ENCODE measurements at places on chromosomes 1 and 21. TPM values are rescaled to one million over a fixed set of nuclear protein-coding genes. Genes with fewer than 3 reads are reported as not detected.

Gene SLC22A15
- 12.9 TPM for total RNA-seq

Gene MIA3
- 39.6 TPM for total RNA-seq

Gene GBP3
- 28.5 TPM for total RNA-seq

Gene LCE3E
- not detected for total RNA-seq

Gene IFI44
- 3.5 TPM for total RNA-seq

Gene PSMB4
- total RNA-seq, result 301 TPM

Gene HHAT
- 12.9 TPM for total RNA-seq

Gene OVAAL
- total RNA-seq, result not detected

Gene ADARB1
- total RNA-seq, result 6.9 TPM

Gene FAM163A
- 0.21 TPM for total RNA-seq

Gene PTPN22
- total RNA-seq, result not detected

Gene PEX11B
- total RNA-seq, result 25.9 TPM

Gene KCNA10
- not detected for total RNA-seq

Gene IL22RA1
- total RNA-seq, result 0.21 TPM

Gene CXADR
- 40.5 TPM for total RNA-seq

Gene ESRRG
- 0.34 TPM for total RNA-seq

Gene ASPM
- total RNA-seq, result 4.5 TPM

Gene YBX1
- 894 TPM for total RNA-seq

Gene PMVK
- 9.7 TPM for total RNA-seq

Gene ZNF683
- total RNA-seq, result not detected

Gene IQGAP3
- total RNA-seq, result 8.0 TPM

Gene SGIP1
- total RNA-seq, result 6.9 TPM

Gene AGTRAP
- total RNA-seq, result 76.7 TPM

Gene OR2T33
- total RNA-seq, result not detected

Gene ATP5PB
- total RNA-seq, result 249 TPM
